GM12891 (cell line): ENCODE measurements at places on chromosomes 5 and 9.

DNA sequence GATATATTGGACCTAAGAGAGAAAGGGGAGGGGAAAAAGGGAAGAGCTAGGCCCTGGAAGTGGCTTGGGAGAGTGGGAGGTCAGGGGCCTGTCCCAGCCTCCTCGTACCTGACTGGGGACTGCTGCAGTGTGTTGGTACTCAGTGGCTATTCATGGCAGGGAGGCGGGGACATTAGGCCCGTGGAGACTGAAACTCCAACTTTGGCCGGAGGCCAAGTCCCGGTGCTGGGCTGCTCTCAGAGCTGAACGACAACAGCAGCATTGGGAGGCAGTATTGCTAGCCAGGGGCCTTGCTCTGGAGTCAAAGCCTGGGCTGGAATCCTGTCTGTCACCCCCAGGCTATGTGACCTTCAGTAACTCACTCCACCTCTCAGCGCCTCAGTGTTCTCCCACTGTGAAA, 37.8 kb downstream of the NEURL1B start:
- DNase-seq = no peak

- DNase-seq = no peak
Observed at GRCh38 chr9:134333234-134333873, 7.1 kb downstream of the RXRA start.

- DNase-seq = no peak
Observed at GRCh38 chr5:44674461-44674860, 134.3 kb upstream of the MRPS30 start.

DNA sequence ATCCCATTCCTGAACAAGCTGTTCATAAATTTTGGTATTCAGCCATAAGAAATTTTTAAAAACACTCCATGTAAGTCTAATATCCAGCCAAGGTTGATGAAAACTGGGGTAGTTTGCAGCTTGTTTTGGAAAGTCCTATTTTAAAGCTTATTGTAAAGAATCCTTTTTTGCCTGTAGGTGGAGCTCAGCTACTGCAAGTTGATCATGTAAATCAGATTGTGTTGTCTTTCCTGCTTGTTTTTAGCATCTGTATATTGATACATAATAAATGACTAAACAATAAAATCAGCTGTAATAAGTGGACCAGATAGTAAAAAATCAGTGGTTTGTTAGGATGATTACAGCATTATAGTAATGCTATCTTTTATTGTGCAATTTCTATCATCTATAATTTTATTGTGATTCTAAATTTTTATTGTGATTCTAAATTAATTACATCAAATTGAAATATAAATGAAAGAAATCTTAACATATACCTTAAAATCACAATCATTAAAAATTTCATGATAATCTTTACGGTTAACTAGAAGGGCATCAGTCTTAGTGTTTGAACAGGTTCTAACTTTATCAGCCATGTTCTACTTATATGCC, 42.4 kb downstream of the CWC27 start:
- no peak for DNase-seq

- DNase-seq = no peak
Observed at GRCh38 chr5:174059247-174059646, 13.7 kb downstream of the NSG2 start.

DNA sequence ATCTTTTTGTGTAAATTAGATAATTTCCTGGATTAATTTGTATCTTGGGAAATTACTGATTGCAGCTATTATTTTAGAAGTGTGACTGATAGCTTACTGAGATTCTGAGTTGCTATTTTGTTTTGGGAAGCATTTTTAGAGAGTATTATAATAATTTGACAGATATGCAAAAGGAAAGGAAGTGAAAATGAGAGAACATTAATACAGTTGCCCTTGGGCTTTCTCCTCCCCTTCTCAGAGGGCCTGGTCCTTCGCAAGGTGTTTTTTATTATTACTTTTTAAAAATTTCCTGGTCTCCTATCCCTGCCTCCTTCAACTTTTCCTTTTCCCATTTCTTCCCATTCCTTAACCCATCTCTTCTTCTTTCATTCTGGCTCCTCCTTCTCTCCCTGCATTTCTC, 32.6 kb downstream of the UBAP1 start:
- no peak for DNase-seq

DNA sequence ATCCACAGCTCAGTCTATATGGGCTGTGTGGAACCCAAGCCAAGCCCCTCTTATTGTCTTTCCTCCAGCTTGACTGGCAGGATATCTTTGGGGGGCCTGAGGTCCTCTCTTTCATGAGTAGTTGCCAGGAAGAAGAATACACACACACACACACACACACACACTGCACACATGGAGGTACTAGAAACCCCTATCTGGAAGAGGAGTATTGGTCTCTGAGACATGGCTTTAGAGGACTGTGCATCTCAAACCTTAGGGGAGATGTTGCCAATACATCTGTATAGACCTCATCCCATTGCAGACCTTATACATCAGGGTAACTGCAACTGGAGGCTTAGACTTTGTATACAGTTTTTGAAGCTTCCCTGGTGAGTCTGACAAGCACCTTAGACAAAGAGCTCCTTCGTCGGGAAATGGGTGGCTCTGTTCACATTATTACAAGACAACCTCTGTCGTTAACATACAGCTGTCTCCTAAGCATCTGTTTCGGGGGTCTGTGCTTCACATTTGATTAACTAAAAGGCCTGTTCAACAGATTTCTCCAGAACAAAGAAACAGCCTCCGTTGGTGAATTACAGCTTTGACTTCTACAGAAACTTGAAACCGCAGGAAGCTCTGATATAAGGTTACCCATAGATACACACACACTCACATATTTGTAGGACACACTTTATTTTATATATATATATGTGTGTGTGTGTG, 5.5 kb upstream of the ENTREP1 start:
- no peak for DNase-seq

DNA sequence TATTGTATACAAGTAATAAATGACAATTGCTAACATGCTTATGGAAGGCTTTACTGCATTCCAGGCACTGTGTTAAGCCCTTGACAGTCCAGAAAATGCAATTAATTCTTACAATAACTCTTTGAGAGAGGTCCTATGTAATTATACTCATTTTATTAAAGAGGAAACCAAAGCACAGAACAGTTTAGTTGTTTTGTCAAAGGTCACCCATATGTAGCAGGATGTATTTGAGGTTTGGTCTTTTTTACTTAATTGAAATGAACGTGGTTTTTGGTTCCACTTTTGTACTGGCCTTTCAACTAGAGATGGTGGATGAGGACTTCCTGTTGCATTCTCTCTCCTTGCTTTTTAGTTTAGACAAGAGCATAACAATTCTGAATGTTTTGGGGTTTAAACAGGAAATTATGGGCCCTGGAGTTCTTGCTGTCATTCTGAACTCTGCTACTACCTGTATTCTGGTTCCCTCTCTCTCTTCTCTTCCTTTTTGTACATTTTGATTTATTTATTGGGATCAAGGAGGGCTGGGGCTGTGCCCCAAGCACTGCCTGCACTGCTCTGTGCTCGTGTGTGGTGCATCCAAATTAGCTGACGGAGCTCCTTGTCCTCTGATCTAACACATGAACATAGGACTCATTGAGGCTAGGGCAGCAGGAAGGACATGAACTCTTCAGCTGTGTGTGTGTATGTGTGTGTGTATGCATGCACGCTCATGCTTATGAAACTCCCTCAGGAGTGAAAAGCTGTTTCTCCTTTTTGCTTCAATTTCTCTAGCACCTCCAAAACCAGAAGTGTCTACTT, 47.4 kb downstream of the SLC28A3 start:
- no peak for DNase-seq

DNA sequence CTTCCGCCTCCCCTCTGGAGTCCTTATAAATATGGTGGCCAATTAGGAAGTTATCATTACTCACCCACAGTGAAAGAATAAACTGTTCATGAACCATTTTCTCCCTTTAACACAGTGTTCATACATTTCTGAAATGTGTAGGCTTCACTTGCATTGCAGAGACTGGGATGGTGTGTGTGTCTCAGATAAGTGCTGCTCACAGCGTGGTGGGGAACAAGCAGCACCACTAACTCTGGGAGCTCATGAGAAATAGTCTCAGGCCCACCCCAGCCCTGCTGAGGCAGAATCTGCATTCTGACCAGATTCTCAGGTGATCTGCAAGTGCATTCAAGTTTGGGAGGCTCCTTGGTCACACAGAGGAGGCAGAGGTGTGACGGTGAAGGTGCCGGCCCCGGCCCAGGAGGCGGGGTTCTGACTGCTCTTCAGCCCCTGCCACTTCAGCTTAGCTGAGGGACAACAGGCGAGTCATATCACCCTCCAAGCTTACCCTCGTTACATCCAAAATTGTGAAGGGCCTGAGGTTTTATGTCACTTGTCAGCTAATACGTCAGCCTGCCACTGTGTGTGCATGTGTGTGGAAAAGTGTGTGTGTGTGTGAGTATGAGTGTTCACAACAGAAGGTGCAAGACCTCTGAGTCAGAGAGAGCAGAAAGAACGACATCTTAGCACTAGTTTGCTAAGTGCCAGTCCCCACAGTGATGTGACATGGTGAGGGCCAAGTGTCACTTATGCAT, 34.7 kb downstream of the DAP start:
- no peak for DNase-seq

DNA sequence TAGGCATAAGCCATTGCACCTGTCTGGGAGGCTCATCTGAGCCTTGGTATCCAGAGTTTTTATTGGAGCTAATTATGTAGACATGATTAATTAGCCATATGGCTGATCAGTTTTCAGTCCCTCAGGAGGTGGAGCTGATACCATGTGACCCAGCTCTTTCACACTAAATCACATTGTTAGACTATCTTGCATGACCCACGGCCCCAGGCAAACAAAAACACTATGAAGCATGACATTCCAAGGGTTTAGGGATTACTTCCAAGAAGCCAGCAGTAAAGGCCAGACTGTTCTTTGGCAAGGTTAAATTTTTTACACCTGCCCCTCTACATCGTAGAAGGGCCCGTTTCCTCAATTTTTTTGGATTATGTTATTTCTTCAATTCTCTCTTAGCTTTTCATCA, 5.0 kb upstream of the C5orf24 start:
- no peak for DNase-seq

- peak; percentile 60 for DNase-seq
Observed at GRCh38 chr9:99105152-99106043, 485 bp downstream of the TGFBR1 start.

DNA sequence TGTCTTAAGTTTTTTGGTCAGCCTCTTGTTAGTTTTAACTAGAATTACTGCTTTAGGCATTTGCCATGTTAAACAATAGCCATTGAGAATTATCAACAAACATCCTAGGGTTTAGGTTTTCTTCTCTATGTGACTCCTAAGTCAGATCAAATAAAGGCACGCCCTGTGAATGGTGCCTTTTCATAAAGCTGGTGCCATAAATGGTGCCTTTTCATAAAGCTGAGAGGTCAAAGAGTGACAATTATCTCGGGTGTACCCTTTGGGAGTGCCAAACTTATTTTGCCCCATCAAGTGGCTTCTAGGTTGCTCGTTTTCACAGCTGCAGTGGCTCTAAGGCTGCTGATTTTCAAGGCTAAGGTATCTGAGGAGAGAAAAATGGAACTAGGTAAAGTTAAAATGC, 391.6 kb downstream of the DMRTA1 start:
- no peak for DNase-seq

DNA sequence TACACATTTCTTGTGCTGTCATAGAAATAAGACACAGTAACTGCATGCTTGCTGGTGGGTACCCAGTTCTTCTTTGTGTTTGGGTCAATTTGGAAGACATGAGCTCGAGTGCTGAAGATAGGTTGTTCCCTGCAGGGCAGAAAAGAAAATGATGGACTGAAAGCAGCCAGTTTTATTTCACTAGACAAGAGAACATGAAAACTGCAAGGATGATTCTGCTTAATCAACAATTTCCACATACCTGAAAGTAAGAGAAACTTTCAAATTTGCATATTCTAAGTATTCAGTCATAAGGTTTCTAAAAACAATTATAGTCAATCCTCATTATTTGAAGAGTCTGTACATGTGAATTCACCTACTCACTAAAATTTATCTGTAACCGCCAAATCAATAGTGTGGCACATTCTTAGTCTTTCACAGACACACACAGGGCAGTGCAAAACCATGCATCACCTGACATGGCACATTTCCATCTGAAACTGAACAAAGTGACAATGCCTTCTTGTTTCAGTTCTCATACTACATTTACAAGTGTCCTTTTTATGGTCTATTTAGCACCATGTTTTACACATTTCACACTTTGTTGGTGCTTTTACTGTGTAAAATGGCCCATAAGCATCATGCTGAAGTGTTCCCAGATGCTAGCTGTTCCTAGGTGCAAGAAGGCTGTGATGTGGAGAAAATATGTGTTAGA, 56.9 kb downstream of the HOMER1 start:
- DNase-seq = no peak

DNA sequence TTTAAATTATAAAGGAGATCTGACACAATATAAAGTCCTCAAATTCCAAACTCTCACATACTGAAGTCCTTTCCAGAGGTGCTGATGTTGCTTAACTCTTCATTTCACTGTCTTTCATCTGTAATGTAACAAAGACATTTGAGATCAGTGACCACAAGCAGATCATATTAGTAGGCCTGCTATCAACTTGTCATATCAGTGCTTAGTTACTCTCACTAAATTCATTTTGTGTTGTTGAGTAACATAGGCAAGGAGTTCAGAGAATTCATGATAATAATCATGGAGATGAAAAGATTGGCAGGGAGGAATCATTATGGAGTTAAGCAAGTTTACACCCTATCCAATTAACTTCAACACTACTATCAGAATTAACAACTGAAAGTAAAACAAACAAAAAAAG, 571.0 kb upstream of the ARRDC3 start:
- no peak for DNase-seq

DNA sequence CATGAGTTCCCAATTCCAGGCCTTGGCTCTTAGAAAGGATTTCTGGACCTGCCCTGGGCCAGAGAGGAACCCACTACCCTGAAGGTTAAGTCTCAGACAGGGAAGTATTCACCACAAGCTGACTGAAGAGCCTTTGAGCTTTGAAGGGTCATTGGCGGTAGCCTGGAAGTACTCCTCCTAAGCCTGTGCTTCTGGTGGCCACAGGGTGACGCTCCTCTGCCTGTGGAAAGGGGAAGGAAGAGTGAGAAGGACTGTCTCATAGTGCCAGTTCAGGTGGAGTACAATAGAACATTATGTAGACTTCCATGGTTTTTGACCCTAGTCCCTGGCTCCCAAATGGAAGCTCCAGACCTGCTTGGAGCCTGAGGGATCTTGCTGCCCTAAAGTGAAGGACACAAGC, 1233.2 kb upstream of the CDH6 start:
- no peak for DNase-seq

DNA sequence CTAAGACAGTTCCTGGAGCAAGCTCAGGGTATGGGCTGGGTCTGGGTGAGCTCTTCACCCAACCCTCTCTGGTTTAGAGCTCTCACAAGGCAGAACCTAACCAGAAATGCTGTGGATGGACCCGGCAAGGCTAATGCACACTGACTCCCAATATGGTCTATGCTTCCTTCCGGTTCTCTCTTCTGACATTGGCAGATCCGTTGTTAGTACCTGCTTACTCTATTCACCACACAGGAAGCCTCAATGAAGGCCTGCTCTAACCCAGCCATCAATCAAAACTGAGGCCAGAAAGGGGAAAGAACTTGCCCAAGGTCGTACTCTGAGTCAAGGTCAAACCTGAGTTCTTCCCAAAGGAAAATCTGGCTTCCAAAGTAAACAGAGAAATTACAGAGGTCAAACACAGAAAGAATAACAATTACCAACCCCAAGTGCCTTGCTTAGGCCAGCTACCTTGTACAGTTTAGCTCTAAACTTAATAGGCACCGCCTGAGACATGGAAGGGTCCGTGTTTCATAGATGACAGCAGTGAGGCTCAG, 46.0 kb upstream of the AKNA start:
- peak; percentile 37 for DNase-seq

- no peak for DNase-seq
Observed at GRCh38 chr5:15286650-15287049, 213.3 kb upstream of the FBXL7 start.
